Neural crest cell (in vitro differentiated cells): ENCODE measurements at places on chromosomes 1 and 21. TPM values are rescaled to one million over a fixed set of nuclear protein-coding genes. Genes with fewer than 3 reads are reported as not detected.

The GBP6 gene
- not detected in 2 replicates for total RNA-seq

DNA sequence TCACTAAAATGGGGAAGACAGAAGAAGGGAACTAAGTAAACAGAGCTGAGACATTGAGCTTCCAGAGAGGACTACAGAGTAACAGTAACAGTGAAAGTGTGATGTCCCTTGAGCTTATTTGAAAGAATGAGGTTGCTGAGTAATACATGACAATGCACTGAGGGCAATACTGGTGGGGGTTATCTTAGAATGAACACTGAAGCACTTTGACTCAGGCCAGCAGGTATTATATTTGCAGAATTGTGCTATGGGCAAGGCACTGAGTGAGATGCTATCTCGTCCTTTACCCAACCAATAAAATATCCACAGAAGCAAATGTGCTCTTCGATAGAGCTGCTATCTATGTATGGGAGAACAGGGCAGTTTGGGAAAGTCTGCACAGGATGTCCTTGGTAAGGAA is 133.2 kb downstream of the DISP1 start:
- peaks cover 8% of the 10 kb centered on the region for H3K4me1 ChIP-seq
- no peak for DNase-seq
- peaks cover 11% of the 10 kb centered on the region for H3K36me3 ChIP-seq
- no peaks in the 10 kb centered on the region for H3K27me3 ChIP-seq
- no peak overlapping the region for H3K4me3 ChIP-seq

GRCh38 chr1:2224631-2225428 is 3.3 kb upstream of the SKI start:
- no peak for DNase-seq
- peaks cover 15% of the 10 kb centered on the region for H3K4me1 ChIP-seq
- no peaks in the 10 kb centered on the region for H3K27me3 ChIP-seq
- H3K27ac ChIP-seq: no peak overlapping the region

- H3K4me1 ChIP-seq: peaks cover 32% of the 10 kb centered on the region
- no peak for DNase-seq
- no peak overlapping the region for H3K4me3 ChIP-seq
- H3K27me3 ChIP-seq: no peaks in the 10 kb centered on the region
Measured at GRCh38 chr1:14592004-14592631, 6.4 kb upstream of the KAZN start.

GRCh38 chr1:7014640-7014930 is 229.3 kb downstream of the CAMTA1 start:
- no peak overlapping the region for H3K27ac ChIP-seq
- no peak for DNase-seq
- H3K27me3 ChIP-seq: peaks cover 13% of the 10 kb centered on the region
- no peaks in the 10 kb centered on the region for H3K36me3 ChIP-seq

- DNase-seq: no peak
- no peak overlapping the region for H3K4me3 ChIP-seq
- no peaks in the 10 kb centered on the region for H3K27me3 ChIP-seq
- H3K36me3 ChIP-seq: peaks cover under 1% of the 10 kb centered on the region
- no peak overlapping the region for H3K27ac ChIP-seq
- H3K4me1 ChIP-seq: no peaks in the 10 kb centered on the region
Measured at GRCh38 chr1:20645414-20645813, 12.2 kb downstream of the PINK1 start.

- no peak for DNase-seq
- H3K27me3 ChIP-seq: no peaks in the 10 kb centered on the region
- peak overlapping the region; percentile 83 for H3K27ac ChIP-seq
- H3K4me3 ChIP-seq: no peak overlapping the region
Measured at GRCh38 chr1:153769221-153769620, 6.0 kb upstream of the SLC27A3 start.

DNA sequence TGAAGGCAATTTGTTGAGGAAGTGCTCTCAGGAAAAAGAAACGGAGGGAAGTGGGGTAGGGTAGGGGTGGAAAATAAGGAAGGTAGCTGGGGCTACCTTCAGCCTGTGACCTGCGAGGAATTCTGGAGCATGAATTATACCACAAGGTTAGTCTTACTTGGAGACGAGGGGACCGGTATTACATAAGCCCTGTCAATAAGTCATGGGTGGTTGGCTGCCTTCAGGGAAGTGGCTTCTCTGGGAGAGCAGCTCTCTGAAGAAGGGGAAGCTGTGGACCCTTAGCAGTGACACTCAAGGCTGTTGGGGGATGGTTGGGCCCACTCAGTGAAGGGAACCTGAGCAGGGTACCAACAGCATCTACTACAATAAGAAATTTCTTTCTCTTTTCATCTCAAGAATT is 111.3 kb downstream of the TNFSF18 start:
- no peak for DNase-seq
- no peak overlapping the region for H3K4me3 ChIP-seq
- no peak overlapping the region for H3K27ac ChIP-seq
- no peaks in the 10 kb centered on the region for H3K27me3 ChIP-seq

GRCh38 chr1:67953301-67953700 is 97.1 kb downstream of the DIRAS3 start:
- no peaks in the 10 kb centered on the region for H3K27me3 ChIP-seq
- H3K4me1 ChIP-seq: no peaks in the 10 kb centered on the region
- H3K27ac ChIP-seq: no peak overlapping the region
- H3K36me3 ChIP-seq: no peaks in the 10 kb centered on the region
- DNase-seq: no peak

The C1orf87 gene
- total RNA-seq: not detected in 2 replicates

The HSD11B1 gene
- not detected in 2 replicates for total RNA-seq

GRCh38 chr1:230842801-230843200 is 25.5 kb downstream of the C1orf198 start:
- H3K4me1 ChIP-seq: peaks cover 7% of the 10 kb centered on the region
- H3K4me3 ChIP-seq: no peak overlapping the region
- DNase-seq: no peak
- peaks cover 42% of the 10 kb centered on the region for H3K36me3 ChIP-seq
- peak overlapping the region; percentile 78 for H3K27ac ChIP-seq

The CLCA1 gene
- total RNA-seq: not detected in 2 replicates

The OR10J1 gene
- total RNA-seq: not detected in 2 replicates

DNA sequence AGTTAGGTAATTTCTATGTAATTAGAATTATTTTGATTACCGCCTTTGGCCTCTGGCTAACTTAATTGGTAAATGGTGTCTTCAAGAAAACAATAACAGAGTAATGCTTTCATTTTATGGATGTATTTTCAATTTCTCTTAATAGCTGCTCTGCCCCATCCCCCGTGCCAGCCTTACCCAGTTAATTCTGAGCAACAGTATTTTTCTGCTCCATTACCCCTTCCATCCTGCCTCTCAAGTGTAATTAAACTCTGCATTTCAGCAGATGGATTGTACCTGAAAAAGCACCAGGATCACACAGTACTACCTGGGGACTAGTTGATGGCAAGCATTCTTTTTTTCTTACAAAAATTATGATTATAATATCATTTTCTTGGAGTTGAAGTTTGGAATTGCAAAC is 104.2 kb downstream of the KIAA0319L start:
- no peak overlapping the region for H3K4me3 ChIP-seq
- H3K36me3 ChIP-seq: peaks cover 4% of the 10 kb centered on the region
- no peaks in the 10 kb centered on the region for H3K27me3 ChIP-seq
- no peak overlapping the region for H3K27ac ChIP-seq
- DNase-seq: no peak

GRCh38 chr1:28371010-28371377 is 1.5 kb downstream of the PHACTR4 start:
- H3K4me3 ChIP-seq: peak overlapping the region; percentile 99
- peaks cover 37% of the 10 kb centered on the region for H3K4me1 ChIP-seq
- no peaks in the 10 kb centered on the region for H3K27me3 ChIP-seq
- DNase-seq: no peak
- no peak overlapping the region for H3K27ac ChIP-seq
- H3K36me3 ChIP-seq: peaks cover 11% of the 10 kb centered on the region

GRCh38 chr1:156073740-156074139 is 8.5 kb downstream of the MEX3A start:
- peak overlapping the region; percentile 98 for H3K27ac ChIP-seq
- peaks cover 81% of the 10 kb centered on the region for H3K4me1 ChIP-seq
- peaks cover 22% of the 10 kb centered on the region for H3K36me3 ChIP-seq
- peak overlapping the region; percentile 70 for H3K4me3 ChIP-seq
- DNase-seq: no peak
- H3K27me3 ChIP-seq: peaks cover 11% of the 10 kb centered on the region

GRCh38 chr1:101741910-101742309 is 254.8 kb downstream of the OLFM3 start:
- H3K27ac ChIP-seq: no peak overlapping the region
- no peak overlapping the region for H3K4me3 ChIP-seq
- H3K36me3 ChIP-seq: no peaks in the 10 kb centered on the region
- no peaks in the 10 kb centered on the region for H3K27me3 ChIP-seq

The NTNG1 gene
- 1.1 and 1.3 TPM in 2 replicates for total RNA-seq

DNA sequence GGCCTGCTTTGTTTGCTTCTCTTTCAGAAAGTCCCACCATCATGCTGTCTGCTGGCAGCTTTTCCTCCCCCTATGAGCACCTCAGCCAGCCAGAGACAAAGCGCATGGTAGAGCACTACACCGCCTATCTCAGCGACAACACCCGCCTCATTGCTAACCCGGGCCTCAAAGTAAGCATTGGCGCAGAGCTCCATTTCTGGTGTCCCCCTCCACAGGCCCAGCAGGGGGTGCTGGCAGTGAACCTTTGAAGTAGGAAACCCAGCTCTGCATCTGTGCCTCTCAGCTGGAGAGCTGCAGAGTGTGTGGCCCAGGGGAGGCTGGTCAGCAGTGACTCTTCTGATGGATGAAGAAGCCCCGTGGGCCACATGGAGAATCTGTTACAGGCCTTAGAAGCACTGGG is 81.2 kb upstream of the RAVER2 start:
- peaks cover 19% of the 10 kb centered on the region for H3K4me1 ChIP-seq
- peak; percentile 36 for DNase-seq

The HAO2 gene
- total RNA-seq: not detected in 2 replicates

DNA sequence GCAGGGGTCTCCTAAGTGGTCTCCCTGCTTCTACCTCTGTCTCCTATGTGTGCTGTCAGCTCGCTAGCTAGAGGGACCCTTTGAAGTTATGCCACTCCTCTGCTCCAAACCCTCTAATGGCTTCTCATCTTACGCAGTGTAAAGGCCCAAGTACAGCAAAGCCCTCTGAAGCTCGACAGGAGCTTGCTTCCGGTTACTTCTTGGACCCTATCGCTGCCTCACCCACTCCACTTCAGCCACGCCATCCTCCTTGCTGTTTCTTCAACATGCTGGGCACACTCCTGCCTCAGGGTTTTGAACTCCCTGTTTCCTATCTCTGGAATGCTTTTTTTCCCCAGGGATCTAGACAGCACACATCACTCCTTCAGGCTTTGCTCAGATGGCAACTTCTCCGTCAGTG is 102.3 kb upstream of the F3 start:
- no peak for DNase-seq
- no peak overlapping the region for H3K27ac ChIP-seq
- H3K4me1 ChIP-seq: no peaks in the 10 kb centered on the region
- H3K36me3 ChIP-seq: peaks cover 4% of the 10 kb centered on the region

GRCh38 chr1:21165076-21165475 is 11.6 kb downstream of the EIF4G3 start:
- no peak overlapping the region for H3K27ac ChIP-seq
- no peak overlapping the region for H3K4me3 ChIP-seq
- H3K36me3 ChIP-seq: peaks cover 23% of the 10 kb centered on the region
- H3K27me3 ChIP-seq: no peaks in the 10 kb centered on the region

DNA sequence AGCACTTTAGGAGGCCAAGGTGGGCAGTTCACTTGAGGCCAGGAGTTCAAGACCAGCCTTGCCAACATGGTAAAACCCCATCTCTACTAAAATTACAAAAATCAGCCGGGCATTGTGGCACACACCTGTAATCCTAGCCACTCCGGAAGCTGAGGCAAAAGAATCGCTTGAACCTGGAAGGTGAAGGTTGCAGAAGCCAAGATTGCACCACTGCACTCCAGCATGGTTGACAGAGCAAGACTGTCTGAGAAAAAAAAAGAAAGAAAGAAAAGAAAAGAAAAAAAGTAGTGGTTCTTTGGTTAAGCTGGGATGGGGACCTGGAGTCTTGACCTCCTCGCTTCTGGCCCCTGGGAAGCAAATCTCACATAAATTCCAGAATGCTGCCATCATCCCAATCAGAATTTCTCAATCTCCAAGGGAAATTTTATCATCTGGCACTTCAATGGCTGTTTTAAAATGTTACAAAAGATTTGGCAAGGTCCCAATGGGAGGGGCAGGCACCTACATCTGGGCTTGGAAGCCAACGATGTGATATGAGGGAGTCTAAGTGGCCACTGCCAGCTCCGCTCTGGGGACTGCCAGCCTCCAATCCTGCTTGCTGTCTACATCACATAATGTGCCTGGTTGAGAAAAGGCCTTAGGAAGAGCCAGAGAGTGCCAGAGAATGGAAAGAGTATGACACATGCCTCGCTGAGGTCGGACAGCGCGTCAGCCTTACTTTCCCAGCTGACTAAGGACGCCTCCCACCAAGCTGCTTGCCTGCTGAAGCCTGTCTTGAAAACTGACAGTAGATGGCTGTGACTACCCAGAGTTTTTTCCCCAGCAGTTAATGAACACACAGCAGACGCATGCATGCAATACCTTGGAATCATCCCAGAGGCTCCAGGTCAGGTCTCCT is 42.1 kb upstream of the SRP9 start:
- no peak for DNase-seq
- H3K4me3 ChIP-seq: no peak overlapping the region
- no peak overlapping the region for H3K27ac ChIP-seq
- no peaks in the 10 kb centered on the region for H3K36me3 ChIP-seq
- no peaks in the 10 kb centered on the region for H3K27me3 ChIP-seq

DNA sequence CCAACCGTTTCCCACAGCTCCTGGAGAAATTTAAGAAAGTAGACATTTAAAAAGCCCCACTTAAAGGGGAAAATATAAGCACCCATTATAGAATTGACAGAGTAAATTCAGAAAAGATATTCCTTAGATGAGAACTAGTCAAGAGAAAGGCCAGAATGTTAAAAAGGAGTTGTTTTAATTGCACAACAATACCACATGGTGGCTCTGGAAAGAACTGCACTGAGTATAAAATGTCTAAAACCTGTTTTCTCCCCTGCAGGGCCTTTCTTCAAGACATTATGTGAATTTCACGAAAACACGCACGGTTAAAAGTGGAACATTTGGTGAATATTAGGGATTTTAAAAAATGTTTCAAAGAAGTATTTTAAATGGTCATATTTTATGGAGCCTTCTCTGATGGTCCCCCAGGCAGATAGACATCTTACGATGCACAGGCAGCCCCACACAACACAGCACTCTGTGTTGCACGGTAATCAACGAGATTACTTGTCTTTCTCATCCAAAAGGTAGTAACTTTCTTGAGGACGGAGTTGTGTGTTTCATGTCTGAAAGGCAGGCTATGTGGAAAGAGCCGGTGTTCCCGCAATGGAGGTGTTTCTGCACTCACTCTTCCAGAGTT is 101.9 kb downstream of the PRRX1 start:
- peaks cover 6% of the 10 kb centered on the region for H3K27me3 ChIP-seq
- no peaks in the 10 kb centered on the region for H3K36me3 ChIP-seq
- H3K4me1 ChIP-seq: no peaks in the 10 kb centered on the region
- no peak overlapping the region for H3K27ac ChIP-seq

- no peaks in the 10 kb centered on the region for H3K36me3 ChIP-seq
- H3K4me1 ChIP-seq: peaks cover 15% of the 10 kb centered on the region
- H3K27ac ChIP-seq: no peak overlapping the region
- peak; percentile 89 for DNase-seq
- no peak overlapping the region for H3K4me3 ChIP-seq
Measured at GRCh38 chr1:157163273-157164127, 25.3 kb upstream of the ETV3 start.
